ENCODE measurements at places on chromosomes 6 and 20. TPM values are rescaled to one million over a fixed set of nuclear protein-coding genes. Genes with fewer than 3 reads are reported as not detected.

DACT2 gene
- not detected for total RNA-seq

CRISP3 gene
- under 0.01 TPM for total RNA-seq

SRC gene
- total RNA-seq = 17.8 TPM

SYNDIG1 gene
- total RNA-seq = under 0.01 TPM

SYTL3 gene
- total RNA-seq = 6.5 TPM

SLC17A3 gene
- total RNA-seq = not detected

GRCh38 chr6:30744054-30744805 lies at the start of gene IER3:
IER3 (minus strand) TSS chr6:30744547; CDS start chr6:30744518, 29 bp downstream.
- peak; percentile 77 for DNase-seq

- no peak for DNase-seq
These were observed 125.1 kb upstream of the LOC128125822 start for GRCh38 chr6:63447134-63447533.

- no peak for DNase-seq
These were observed 67.5 kb downstream of the JARID2 start for GRCh38 chr6:15313367-15313766.

DNA sequence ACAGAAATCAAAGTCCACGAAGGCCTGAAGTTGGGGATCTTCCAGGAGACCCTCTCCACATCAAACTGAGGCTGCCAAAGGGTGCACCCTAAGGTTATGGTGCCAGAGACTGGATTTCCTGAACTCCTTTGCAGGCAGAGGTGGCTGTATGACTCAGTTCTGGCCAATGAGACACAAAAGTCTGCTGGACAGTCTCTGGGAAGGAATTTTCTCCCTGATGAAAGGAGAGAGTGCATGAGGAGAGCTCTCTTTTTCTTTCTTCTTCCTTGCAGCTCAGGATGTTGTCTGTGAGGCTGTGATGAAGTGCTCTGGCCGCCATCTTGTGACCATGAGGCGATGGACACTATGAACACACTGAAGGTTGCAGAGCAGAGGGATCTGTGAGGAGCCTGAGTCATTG lies 85.2 kb downstream of the MDGA1 start:
- no peak for DNase-seq

GRCh38 chr20:965956-966355 lies 36.2 kb downstream of the RSPO4 start:
- no peak for DNase-seq

- no peak for DNase-seq
These were observed 37.7 kb upstream of the PRSS16 start for GRCh38 chr6:27209659-27210269.

- DNase-seq = no peak
These were observed 117.5 kb upstream of the QKI start for GRCh38 chr6:163296835-163297519.

- peak; percentile 67 for DNase-seq
These were observed 146.4 kb downstream of the AKAP7 start for GRCh38 chr6:131281471-131282270.

GRCh38 chr6:54737247-54737646 lies 109.3 kb upstream of the FAM83B start:
- DNase-seq = no peak

Measured in hematopoietic multipotent progenitor cell (in vitro differentiated cells).